AG20443 (cell line): ENCODE measurements at places on chromosomes 7 and 10.
A peak's percentile ranks its signal among the peaks of the same experiment; 100 is the strongest.

DNA sequence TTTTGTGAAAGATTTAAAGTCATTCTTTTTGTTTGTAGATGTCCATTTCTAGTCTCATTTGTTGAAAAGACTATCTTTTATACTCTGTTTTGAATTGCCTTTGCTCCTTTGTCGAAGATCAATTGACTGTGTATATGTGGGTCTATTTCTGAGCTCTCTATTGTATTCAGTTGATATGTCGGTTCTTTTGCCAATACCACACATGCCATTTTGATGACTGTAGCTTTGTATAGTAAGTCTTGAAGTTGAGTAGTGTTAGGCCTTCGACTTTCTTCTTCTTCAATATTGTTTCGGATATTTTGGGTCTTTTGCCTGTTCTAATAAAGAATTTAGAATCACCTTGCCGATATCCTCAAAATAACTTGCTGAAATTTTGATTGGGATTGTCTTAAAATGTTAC, 104.5 kb downstream of the CCSER2 start:
- no peak for DNase-seq

GRCh38 chr10:63758080-63758479, 236.9 kb downstream of the REEP3 start:
- DNase-seq = no peak

GRCh38 chr10:7007600-7008190, 403.1 kb downstream of the SFMBT2 start:
- no peak for DNase-seq

DNA sequence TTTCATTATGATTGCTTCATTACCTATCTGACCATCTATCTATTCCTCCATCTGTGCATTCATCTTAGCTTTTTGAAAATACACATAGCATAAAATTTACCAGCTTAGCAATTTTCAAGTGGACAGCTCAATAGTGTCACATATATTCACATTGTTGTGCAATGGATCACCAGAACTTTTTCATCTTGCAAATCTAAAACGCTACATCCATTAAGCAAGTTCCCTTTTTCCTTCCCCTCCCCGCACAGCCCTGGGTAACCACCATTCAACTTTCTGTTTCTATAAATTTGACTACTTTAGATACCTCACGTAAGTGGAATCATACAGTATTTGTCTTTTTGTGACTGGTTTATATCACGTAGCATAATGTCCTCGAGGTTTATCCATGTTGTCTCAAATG, 78.0 kb upstream of the ADRB1 start:
- DNase-seq = no peak

- no peak for DNase-seq
Measured at GRCh38 chr10:21528236-21529031, 3.0 kb upstream of the SKIDA1 start.

- no peak for DNase-seq
Measured at GRCh38 chr10:8539056-8539455, 484.6 kb downstream of the GATA3 start.

GRCh38 chr10:121069061-121069850, 218.1 kb downstream of the WDR11 start:
- DNase-seq = no peak

DNA sequence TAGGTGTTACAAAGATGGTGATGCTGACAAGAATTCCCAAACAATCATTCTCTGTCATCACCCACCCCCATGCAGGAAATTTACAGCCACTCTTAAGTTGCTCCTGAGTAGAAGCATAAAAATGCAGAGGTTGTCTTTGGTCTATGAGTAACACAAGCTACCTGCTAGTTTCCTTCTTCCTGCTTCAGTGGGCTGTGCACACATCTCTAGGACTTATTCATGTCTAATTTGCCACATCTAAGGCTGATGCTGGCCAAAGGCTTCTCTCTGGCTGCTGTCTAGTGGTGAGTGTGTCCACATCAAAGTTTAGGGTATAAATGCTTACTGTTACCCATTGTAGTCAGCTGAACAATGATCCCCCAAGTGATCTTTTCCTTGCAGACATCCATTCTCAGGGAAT, 662.5 kb downstream of the TYW1 start:
- DNase-seq = no peak

GRCh38 chr10:110650265-110650668, 6.1 kb downstream of the RBM20 start:
- no peak for DNase-seq

DNA sequence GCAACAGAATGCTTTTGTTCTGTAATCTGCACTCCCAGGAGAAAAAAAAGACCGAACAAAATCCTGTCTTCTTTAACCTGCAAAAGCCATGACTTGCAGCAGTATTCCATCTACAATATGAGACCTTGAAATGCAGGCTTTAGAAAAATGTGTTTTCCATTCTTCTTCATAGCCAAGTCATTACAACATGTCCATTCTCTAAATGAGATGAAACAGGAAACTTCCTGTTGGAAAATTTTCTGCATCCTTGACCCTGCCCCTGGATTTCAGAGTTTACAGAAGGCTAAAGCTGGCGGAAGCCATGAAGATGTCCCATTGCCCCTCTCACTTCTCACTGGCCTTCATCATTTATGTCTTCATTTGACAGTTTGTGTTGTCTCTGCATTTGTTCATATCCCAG, 546.4 kb downstream of the TNS3 start:
- DNase-seq = no peak

GRCh38 chr10:11446133-11446532, 165.3 kb downstream of the USP6NL start:
- DNase-seq = no peak

- peak; percentile 76 for DNase-seq
Measured at GRCh38 chr10:24360282-24361127, 151.6 kb downstream of the KIAA1217 start.

DNA sequence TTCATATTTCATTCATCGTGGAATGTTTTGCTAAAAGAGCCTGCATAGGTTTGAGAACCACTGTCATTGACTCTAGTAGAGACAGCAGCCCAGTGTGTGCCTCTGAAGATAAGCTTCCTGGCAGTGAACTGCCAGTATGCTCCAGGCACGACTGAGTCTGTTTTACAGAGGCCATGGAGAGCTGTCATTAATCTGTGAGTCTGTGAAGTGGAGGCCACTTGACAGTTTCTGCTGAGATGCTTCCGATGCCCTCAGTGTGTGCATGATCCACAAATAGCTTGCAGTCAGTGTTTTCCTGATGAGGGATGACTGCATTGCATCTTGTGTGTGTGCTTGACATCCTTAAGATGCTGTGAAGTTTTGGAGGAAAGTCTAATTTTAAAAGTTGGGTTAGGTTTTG, 162.2 kb downstream of the PFKFB3 start:
- DNase-seq = no peak
